ENCODE measurements at places on chromosomes 3 and 15.

GRCh38 chr3:57130571-57131209 is 34.5 kb downstream of the IL17RD start:
- no peak for DNase-seq

GRCh38 chr15:49898575-49899283 is 220.3 kb downstream of the ATP8B4 start:
- DNase-seq, result no peak

GRCh38 chr15:59366333-59367021 is 6.2 kb downstream of the MYO1E start:
- DNase-seq, result no peak

DNA sequence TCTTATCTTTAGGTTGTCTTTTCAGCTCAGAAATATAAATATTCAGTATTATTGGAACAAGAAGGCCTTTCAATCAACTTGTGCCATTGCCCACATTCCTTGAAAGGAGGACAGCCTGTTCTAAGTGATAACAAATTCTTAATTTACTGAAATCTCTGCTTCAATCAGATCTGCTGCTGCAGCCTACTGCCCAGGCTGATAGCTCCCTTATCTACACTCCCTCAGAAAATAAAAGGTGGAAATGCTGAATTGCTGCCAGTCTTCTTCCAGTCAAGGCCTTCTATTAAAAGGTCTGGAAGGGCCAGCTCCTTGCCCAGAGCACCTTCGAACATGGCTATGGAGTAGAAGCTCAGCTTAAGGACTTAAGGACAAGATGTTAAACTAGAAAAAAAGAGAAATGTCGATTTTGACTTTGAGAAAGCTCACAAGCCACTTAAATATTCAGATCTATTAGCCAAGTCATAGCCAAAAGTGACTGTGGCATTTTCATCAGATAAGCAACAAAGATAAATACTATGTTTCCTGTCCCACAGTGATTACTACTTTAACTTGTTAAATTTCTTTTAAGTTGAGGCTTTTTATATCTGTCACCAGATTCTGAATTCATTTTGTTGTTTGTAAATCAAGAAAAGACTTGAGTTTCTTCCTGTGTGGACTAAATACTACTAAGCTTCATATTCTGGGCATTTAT is 480.5 kb upstream of the CBLB start:
- DNase-seq, result no peak

DNA sequence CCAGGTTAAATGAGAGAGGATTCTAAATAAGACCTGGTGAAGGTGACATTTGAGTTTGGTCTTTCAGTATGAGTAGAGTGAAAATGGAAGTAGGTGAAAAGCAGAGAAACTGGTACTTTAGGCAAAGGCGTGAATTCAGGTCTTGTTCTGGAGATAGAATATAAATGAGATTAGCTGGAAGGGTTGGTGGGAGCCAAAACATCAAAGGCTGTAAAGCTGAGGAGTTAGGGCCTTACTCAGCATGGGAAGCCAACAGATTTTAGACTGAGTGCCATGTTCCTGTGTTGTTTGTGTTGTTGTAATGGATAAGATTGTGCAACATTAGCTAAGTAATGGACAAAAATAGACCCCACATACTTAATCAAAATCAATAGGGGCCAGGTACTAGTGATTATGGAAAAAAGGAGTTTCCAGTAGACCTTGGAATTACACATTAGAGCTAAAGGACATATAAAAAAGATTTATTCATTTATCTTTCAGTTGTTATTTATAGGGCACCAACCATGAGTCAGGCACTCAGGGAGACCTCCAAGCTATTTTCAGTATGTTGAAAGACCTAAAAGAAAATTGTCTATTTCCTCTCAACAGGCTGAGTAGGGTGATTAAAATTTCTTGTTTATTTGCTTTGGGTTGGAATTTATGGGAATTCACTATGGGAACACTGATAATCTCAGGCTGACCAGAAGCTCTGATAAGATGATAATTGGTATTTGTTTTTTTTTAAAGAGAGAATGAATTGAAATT is 20.8 kb downstream of the ARL14 start:
- DNase-seq, result no peak

GRCh38 chr15:35321926-35322325 is 224.0 kb downstream of the DPH6 start:
- no peak for DNase-seq

DNA sequence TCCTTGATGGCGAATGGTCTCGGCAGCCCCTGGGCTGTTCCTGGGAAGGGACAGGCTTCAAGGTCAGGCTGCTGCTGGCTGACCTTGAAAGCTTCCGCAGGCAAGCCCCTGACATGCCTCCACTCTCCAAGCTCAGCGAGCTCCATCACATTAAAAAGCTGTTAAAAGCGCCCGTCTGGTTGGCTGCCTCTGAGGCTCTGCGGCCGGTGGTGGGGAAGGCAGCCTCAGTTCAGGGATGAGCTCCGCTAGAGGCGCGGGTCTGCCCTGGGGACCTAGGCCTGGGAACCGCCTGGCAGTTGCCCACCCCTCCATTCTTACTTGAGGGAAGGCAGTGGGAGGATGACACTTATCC is 103.8 kb downstream of the LINGO1 start:
- no peak for DNase-seq
